Foreskin melanocyte (primary cell): ENCODE measurements at places on chromosomes 1 and 21.

- DNase-seq, result no peak
Observed at GRCh38 chr1:240099748-240100147, 8.1 kb downstream of the FMN2 start.

GRCh38 chr1:164658864-164659263, 99.9 kb downstream of the PBX1 start:
- DNase-seq, result peak; percentile 45

DNA sequence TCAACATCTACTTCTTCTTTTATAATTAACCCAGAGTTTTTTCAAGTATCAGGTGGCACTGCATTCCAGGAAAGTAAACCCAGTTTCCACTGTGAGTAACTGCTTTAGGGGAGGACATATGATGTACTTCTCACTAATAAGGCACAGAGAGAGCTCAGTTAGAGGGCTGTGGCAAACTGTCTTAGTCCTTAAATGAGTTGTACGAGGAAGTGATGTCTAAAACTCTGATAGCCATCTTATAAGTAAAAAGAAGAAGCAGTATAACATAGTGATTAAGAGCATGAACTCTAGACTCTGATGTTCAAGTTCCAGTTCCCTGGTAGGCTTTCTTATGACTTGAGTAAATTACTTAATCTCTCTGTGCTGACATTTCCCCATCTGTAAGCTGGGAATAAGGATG, 58.7 kb upstream of the PTGS2 start:
- no peak for DNase-seq

- no peak for DNase-seq
Observed at GRCh38 chr1:70628973-70629372, 217.9 kb downstream of the CTH start.

DNA sequence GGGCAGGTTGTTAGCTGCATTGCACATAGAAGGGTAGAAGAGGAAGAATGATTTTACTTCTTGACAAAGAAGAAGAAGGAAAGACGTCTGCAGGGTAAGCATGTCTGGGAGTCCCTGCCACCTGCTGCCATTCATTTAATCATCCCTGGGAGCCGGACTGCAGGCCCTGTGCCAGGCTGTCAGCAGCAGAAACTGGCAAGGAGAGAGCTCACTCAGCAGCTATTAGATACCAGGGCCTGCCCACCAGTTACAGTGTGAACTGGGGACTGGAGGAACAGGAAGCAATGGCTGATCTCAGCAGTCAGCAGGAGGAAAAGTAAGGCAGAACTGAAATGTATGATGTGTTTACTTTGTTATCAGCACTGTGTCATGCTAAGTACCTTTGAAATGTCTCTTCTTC, 75.7 kb upstream of the C1orf87 start:
- no peak for DNase-seq

DNA sequence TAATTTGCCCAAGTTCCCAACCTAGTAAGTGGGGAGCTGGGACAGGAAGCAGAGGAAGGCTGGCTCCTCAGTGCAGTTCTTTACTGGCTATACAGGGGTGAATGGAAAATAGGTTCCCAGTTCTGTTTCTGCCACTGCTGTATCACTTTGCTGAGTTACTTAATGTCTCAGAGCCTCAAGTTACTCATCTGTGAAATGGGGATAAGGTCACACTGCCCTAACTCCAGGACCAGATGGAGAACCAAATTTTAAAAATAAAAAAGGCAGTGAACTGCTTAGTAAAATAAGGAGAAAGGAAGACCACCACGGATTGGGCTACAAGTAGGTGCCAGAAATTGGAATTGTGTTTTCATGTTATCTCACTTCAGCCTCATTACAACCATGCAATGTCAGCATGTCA, 147.8 kb downstream of the OMA1 start:
- DNase-seq, result no peak

- no peak for DNase-seq
Observed at GRCh38 chr1:39405358-39405757, 86.1 kb upstream of the BMP8A start.

GRCh38 chr1:7539769-7540175, 231.3 kb upstream of the VAMP3 start:
- DNase-seq, result no peak

DNA sequence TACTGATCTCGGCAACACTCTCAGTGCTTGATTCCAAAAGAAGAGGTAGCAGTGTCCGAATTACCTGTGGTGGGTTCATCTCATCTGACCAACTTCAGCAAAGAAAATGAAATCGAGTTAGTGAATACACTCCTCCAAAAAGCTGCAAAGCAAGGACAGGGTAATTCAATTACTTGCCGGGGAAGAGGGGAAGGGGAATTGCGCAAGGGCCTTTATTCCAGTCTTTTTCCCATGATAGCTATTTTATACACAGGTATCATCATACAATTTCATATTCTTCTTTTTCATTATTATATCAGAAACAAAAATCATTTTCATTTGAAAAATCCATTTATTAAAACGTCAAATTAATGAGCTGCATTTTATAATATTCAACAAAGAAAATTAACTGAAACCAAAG, 42.9 kb downstream of the UBR4 start:
- DNase-seq, result no peak

- no peak for DNase-seq
Observed at GRCh38 chr1:44546403-44547053, 127.8 kb downstream of the TMEM53 start.

- no peak for DNase-seq
Observed at GRCh38 chr21:19523061-19523460, 1119.5 kb upstream of the TMPRSS15 start.

DNA sequence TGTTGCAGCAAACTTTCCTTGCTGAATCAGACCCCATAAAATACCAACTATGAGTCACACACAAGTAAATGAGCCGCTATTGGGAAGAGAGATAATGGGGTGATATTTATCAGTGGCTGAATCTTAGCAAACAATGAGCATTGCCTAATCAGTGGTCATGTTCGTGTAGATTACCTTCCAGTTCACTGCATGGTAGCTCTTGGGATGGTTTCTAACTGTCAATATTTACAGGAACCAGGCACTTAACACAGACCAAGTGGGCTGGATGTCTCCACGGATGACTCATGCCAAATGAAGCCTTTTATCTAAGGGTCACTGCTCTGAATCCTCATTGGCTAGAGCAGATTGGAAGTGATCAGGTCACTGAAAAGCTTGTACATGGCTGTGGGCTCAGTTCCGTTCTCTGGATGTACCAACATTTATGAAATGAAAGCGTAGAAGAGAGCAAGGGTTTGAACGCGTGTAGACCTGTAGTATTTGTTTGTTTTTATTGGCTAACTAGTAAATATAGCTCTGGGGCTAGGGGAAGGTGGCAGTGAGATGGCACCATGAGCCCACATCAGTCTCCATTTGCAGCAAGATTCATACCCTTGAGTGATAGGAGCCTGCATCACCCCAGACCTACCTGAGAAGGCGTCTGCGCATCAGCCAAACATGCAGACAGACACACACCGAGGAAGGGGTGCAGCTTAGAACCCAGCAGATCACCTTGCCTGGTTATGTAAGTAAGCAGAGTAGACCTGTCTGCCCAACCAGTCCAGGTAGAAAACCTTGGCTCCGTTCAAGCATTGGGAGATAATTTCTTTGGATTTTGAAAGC, 153.3 kb downstream of the TOMM20 start:
- DNase-seq, result peak; percentile 45
